Hematopoietic multipotent progenitor cell (in vitro differentiated cells): ENCODE measurements at places on chromosomes 5 and 9.

DNA sequence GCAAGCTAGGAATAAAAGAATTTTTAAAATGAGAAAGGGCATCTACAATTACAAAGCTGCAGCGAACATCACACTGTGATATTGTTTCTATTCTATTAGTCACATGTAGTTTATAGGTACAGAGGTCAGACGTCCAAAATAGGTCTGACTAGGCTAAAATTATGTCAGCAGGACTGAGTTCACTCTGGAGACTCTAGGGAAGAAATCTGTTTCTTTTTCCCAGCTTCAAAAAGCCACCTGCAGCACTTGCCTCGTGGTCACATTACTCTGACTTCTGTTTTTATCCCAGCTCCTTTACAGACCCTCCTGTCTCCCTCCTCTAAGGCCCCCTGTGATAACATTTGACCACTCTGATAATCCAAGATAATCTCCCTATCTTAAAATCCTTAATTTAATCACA lies 5.1 kb upstream of the CKS2 start:
- DNase-seq: no peak

DNA sequence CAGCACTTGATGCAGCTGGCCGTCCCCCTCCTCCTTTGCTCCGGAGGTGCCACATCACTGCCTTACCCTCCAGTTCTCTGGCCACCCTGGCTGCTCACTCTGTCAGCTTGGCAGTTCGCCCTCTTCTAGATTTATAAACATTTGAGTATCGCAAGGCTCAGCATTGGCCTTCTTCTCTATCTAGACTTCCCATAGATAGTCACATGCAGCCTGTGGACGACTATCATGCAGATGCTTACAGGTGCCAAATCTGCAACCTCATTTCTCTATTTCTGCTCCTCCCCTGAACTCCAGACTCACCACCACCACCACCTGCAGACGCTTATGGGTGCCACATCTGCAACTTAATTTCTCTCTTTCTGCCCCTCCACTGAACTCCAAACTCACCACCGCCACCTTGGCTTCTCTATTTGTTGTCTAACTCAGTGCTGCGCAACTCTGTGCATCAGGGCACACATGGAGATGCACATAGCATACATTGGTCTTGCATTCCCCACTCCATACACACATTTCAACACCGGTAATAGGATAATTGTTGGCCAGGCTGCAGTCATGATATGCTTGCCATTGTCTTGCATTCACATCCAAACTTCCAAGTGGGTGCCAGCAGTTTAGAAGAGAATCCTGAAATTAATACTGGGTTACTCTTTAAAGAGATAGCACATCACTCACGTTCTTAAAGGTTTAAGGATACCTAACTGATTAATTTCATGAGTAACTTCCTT lies 1.9 kb upstream of the DAP start:
- peak; percentile 82 for DNase-seq

- no peak for DNase-seq
These were observed 402.3 kb upstream of the CHD1 start for GRCh38 chr5:99331061-99331460.

GRCh38 chr5:115487756-115488155 lies 56.8 kb downstream of the FEM1C start:
- no peak for DNase-seq
